ENCODE measurements at places on chromosomes 3 and 15.

- no peak for DNase-seq
Measured at GRCh38 chr3:171873580-171873979, 30.4 kb downstream of the TMEM212 start.

- no peak for DNase-seq
Measured at GRCh38 chr15:90046911-90047392, 45.8 kb downstream of the ZNF710 start.

DNA sequence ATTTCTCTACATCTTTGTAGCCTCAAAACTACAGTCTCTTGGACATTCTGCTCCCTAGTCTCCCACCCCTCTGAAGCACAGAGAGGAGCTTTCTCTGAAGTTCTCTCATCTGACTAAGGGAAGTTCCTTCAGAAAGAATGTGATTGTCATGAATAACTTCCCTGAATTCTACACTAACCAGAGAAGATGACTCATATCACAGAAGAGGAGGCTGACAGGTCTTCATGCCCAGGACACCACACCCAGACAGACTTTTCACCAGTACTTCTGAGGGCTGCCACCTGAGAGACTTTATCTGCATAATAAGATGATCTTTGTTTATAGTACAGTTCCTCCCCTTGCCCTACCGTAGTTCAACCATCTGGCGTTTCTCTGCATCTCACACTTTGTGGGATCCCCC lies 52.8 kb downstream of the CDIN1 start:
- no peak for DNase-seq

DNA sequence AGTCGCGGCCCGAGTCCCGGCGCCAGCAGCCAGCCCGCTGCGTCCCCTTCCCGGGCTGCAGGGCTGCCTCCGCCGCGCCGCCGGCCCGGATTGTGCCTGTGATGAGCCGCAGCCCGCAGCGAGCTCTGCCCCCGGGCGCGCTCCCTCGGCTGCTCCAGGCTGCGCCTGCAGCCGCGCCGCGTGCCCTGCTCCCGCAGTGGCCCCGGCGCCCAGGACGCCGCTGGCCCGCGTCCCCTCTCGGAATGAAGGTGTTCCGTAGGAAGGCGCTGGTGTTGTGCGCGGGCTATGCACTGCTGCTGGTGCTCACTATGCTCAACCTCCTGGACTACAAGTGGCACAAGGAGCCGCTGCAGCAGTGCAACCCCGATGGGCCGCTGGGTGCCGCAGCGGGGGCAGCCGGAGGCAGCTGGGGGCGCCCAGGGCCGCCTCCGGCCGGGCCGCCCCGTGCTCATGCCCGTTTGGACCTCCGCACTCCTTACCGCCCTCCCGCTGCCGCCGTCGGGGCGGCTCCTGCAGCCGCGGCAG lies 1.2 kb downstream of the CHST2 start:
- DNase-seq, result no peak

Measured in stimulated activated CD4-positive, alpha-beta T cell treated with anti-CD3 and anti-CD28 coated beads, Interleukin-1b, Interleukin-23, amount 100 ng/mL, for 4 hours (primary cell).